ENCODE measurements at places on chromosomes 5 and 9. TPM values are rescaled to one million over a fixed set of nuclear protein-coding genes. Genes with fewer than 3 reads are reported as not detected.

GRCh38 chr5:75306746-75307145, 30.3 kb upstream of the HMGCR start:
- H3K4me1 ChIP-seq = no peaks in the 10 kb centered on the region

GRCh38 chr9:69173891-69174615, at the start of gene TJP2:
Gene TJP2, plus strand, starts transcription at chr9:69174277. Its CDS starts 96 bp downstream, at chr9:69174373.
- H3K4me3 ChIP-seq = peak within 1 kb of the TSS; percentile 82
- peak; percentile 66 for DNase-seq
- peak within 1 kb of the TSS; percentile 57 for H3K27ac ChIP-seq
- H3K4me1 ChIP-seq = peaks cover 71% of the 10 kb centered on the region
- peaks cover 2% of the 10 kb centered on the region for H3K36me3 ChIP-seq

DNA sequence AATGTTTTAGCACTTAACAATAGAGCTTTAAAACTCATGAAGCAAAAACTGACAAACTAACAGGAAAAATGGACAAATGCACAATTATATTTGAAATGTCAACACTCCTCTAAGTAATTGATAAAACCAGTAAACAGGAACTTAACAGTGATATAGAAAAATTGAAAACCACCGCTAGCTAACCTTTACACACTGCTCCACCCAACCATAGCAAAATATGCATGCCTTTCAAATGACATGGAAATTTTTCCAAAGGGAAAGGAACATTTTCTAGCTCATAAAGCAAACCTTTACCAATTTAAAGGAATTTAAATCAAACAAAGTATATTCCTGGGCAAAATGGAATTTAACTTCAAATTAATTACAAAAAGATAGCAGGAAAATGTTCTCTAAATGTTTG, 109.2 kb downstream of the ADAMTS19 start:
- no peaks in the 10 kb centered on the region for H3K36me3 ChIP-seq
- no peaks in the 10 kb centered on the region for H3K4me1 ChIP-seq
- no peak for DNase-seq
- no peak overlapping the region for H3K27ac ChIP-seq
- no peak overlapping the region for H3K4me3 ChIP-seq
- H3K27me3 ChIP-seq = no peaks in the 10 kb centered on the region

GRCh38 chr9:79796411-79796810, 224.6 kb downstream of the TLE4 start:
- no peak overlapping the region for H3K4me3 ChIP-seq
- H3K36me3 ChIP-seq = no peaks in the 10 kb centered on the region
- no peaks in the 10 kb centered on the region for H3K4me1 ChIP-seq
- no peak overlapping the region for H3K27ac ChIP-seq
- H3K27me3 ChIP-seq = no peaks in the 10 kb centered on the region
- no peak for DNase-seq

GRCh38 chr9:2297771-2298170, 282.6 kb downstream of the SMARCA2 start:
- H3K27ac ChIP-seq = no peak overlapping the region
- no peak for DNase-seq
- H3K4me3 ChIP-seq = no peak overlapping the region
- no peaks in the 10 kb centered on the region for H3K4me1 ChIP-seq
- H3K36me3 ChIP-seq = no peaks in the 10 kb centered on the region

DNA sequence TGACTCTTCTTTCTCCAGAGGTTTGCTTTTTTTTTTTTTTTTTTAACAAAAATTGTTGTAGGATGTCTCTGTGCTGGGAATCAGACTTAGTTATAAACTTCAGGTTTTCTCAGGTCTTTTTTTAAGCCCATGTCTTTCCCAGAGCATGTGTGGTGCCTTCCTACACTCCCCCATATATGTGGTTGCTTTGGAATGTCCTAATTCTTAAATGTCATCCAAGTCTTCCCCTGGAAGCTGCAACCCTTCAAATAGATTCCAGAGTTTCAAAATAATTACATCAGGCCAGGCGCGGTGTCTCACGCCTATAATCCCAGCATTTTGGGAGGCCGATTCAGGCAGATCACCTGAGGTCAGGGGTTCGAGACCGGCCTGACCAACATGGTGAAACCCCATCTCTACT, 73.2 kb upstream of the FAM120A start:
- no peaks in the 10 kb centered on the region for H3K36me3 ChIP-seq
- peaks cover 21% of the 10 kb centered on the region for H3K27me3 ChIP-seq
- no peak overlapping the region for H3K27ac ChIP-seq
- no peak overlapping the region for H3K4me3 ChIP-seq

- H3K27ac ChIP-seq = no peak overlapping the region
- H3K4me3 ChIP-seq = no peak overlapping the region
- no peaks in the 10 kb centered on the region for H3K36me3 ChIP-seq
- no peak for DNase-seq
- peaks cover 7% of the 10 kb centered on the region for H3K27me3 ChIP-seq
Observed at GRCh38 chr5:38612851-38613250, 56.4 kb upstream of the LIFR start.

DNA sequence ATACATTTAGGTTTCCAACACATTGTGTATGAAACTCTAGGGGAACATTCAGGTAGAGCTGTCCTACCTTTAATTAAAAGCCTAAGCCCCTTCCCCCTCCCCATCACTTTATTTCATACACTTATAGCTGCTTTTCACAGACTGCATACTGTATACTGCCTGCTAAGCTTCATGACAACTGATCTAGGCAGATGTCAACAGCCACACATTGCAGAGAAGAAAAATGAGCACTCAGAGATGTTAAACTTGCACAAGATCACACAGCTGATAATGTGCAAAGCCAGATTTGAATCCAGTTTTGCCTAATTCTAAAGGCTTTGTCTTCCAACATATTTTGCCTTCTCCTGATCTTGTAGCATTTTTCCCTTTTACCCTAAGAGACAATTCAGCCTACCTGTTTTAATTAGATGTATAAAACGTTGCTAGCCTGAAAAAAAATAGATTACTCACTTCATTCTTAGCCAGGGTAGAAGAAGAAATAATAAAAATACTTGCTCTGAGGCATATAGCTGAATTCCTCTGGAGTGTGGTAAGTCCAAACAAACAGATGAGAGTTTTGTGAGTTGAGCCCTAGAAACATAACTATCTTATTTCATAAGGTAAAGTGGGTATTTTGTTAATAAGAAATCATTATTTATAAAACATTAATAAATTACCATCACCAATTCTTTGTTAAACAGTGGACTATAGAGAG, 56.9 kb upstream of the CAST start:
- peaks cover 24% of the 10 kb centered on the region for H3K27me3 ChIP-seq
- no peak overlapping the region for H3K27ac ChIP-seq
- DNase-seq = no peak
- no peaks in the 10 kb centered on the region for H3K36me3 ChIP-seq

- DNase-seq = no peak
- H3K4me1 ChIP-seq = peaks cover 57% of the 10 kb centered on the region
- H3K27me3 ChIP-seq = no peaks in the 10 kb centered on the region
- H3K4me3 ChIP-seq = no peak overlapping the region
- H3K36me3 ChIP-seq = peaks cover 91% of the 10 kb centered on the region
Observed at GRCh38 chr5:455806-456205, 12.8 kb downstream of the EXOC3 start.

GRCh38 chr9:17063535-17064135, 71.2 kb upstream of the CNTLN start:
- no peak overlapping the region for H3K27ac ChIP-seq
- no peak for DNase-seq
- no peaks in the 10 kb centered on the region for H3K27me3 ChIP-seq
- H3K4me1 ChIP-seq = no peaks in the 10 kb centered on the region
- no peaks in the 10 kb centered on the region for H3K36me3 ChIP-seq
- H3K4me3 ChIP-seq = no peak overlapping the region

OLFM1 gene
- total RNA-seq = not detected

GAPVD1 gene
- total RNA-seq = 47.7 TPM
